Epithelial cell of proximal tubule (primary cell): ENCODE measurements at places on chromosomes 1 and 21. TPM values are rescaled to one million over a fixed set of nuclear protein-coding genes. Genes with fewer than 3 reads are reported as not detected.

Gene NBPF8
- 10.8 and 13.7 TPM in 2 replicates for total RNA-seq

Gene G0S2
- total RNA-seq: 12.9 and 41.0 TPM in 2 replicates

Gene ERICH3
- 0.14 TPM in 1 of 2 replicates, not detected in the other for total RNA-seq

Gene TFF2
- not detected in 2 replicates for total RNA-seq

Gene SH3BGR
- 0.63 and 1.0 TPM in 2 replicates for total RNA-seq

- DNase-seq: no peak
These were observed 410.1 kb upstream of the PLXNA2 start for GRCh38 chr1:208654241-208654640.

- DNase-seq: no peak
These were observed 189.8 kb downstream of the DNAH14 start for GRCh38 chr1:225119307-225119706.

GRCh38 chr1:107477233-107477632, 336.4 kb downstream of the NTNG1 start:
- DNase-seq: no peak

- no peak for DNase-seq
These were observed 1.6 kb upstream of the NPHP4 start for GRCh38 chr1:5993556-5994491.

GRCh38 chr1:89502042-89502441, 22.6 kb upstream of the LRRC8B start:
- no peak for DNase-seq
